ENCODE measurements at places on chromosomes 5 and 9.

DNA sequence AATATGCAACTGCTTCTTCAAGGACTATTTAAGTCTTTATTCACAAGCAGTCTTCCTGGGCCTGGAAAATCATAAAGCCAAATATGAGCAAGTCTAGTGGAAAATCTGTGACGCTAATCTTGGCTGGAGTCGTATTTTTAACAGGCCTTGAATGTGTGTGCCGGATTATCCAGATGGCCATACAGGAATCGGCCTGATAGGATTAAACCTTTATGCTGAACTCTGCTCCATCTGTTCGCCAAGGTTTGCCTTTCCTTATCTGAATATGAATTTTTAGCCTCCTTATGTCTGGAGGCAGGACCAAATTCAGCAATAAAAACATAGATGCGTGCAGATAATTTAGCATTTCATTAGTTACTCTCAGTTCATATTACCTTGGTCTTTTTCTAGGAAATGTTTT is 294.5 kb downstream of the EBF1 start:
- no peak for DNase-seq

DNA sequence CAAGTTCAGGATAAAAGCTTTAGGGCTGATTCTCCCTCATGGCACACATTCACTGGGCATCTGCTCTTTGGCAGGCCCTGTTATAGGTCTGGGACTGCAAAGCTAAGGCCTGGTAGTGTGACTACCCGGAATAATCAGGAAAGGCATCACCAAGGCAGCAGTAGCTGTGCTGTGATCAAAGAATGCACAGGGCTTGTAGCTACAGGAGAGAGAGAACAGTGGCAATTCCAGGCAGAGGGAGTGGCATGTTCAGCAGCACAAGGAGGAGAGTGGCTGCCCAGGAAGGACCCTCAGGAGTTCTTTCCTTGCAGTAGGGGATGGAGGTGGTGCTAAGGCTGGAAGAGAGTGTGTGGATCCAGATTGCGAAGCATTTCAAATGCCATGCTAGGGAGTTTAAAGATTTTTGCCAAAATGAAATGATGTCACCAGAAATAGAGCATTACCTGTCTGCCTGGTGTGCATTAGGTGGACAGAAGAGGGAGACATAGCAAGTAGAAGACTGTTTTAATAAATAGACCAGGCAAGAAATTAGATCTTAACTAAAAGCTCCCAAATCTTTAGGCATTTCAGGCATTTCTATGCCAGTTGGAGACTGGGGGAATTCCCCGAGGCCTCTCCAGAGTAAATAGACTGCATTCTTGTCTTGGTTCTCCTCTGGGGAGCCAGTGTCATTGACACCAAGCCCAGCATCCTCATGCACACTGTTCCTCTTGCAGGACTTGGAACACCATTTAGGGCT is 69.1 kb downstream of the GPR21 start:
- DNase-seq, result no peak

- DNase-seq, result no peak
Measured at GRCh38 chr5:127942246-127943060, 141.1 kb upstream of the SLC12A2 start.

- no peak for DNase-seq
Measured at GRCh38 chr5:19927919-19928318, 60.1 kb downstream of the CDH18 start.

GRCh38 chr5:61177716-61178115 is 15.4 kb upstream of the SMIM15 start:
- no peak for DNase-seq

DNA sequence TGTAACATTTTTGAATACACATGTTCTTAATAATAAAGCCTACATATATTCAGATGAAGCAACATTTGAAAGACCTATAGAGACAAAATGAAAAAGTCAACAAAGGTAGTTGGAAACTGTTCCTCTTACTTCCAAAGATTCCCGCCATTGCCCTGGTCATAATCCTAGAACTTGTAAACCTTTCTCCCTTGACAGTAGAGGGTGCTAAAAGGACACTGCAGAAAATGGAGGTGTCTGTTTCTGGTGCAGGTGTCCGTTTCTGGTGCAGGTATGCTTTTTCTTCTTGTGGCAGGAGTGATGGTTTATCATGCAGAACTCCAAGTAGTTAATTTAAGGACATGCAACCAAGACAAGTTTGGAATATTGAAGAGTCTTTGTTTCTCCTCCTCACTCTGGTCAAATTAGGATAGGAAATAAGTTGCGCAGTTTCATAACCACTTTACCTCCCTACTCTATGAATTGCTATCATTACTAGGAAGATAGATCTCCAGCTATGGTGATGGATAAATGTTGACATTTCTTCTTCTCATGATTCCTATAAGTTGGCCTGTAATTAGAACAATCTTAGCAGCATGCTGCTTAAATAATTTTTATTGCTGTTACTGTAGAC is 56.0 kb upstream of the FAM174A start:
- DNase-seq, result peak; percentile 1

GRCh38 chr5:95809414-95809960 is 13.0 kb downstream of the GLRX start:
- DNase-seq, result no peak

GRCh38 chr5:78810098-78810920 is 161.7 kb upstream of the LHFPL2 start:
- DNase-seq, result no peak

- DNase-seq, result no peak
Measured at GRCh38 chr9:109290385-109290784, 30.5 kb downstream of the EPB41L4B start.

GRCh38 chr9:128456613-128457061 is 831 bp downstream of the ODF2 start:
- peak; percentile 71 for DNase-seq

- DNase-seq, result peak; percentile 14
Measured at GRCh38 chr5:19923742-19924141, 64.3 kb downstream of the CDH18 start.

DNA sequence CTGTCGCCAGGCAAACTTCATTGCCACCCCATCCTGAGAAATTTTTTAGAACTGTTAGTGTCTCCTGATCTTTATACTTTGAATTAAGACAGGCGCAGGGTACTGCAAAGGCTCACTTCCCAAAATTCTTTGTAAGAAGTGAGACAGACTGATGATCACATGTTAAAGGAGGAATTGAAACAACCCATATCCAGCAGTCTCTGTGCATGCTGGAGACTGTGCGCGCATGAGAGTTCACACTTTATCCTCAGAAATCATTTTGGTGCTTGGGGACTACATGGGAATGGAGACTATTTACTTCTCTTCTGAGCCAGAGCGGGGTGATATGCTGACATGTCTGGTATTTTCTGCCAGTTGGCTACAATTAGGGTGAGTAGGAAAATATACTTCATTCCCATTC is 91.2 kb downstream of the ZNF474 start:
- DNase-seq, result no peak
